ENCODE measurements at places on chromosomes 3 and 15.

GRCh38 chr3:42672515-42672914 lies 12.8 kb upstream of the KLHL40 start:
- H3K36me3 ChIP-seq = no peaks in the 10 kb centered on the region
- H3K27me3 ChIP-seq = no peaks in the 10 kb centered on the region
- no peaks in the 10 kb centered on the region for H3K4me1 ChIP-seq
- H3K27ac ChIP-seq = no peak overlapping the region
- no peak overlapping the region for H3K4me3 ChIP-seq

DNA sequence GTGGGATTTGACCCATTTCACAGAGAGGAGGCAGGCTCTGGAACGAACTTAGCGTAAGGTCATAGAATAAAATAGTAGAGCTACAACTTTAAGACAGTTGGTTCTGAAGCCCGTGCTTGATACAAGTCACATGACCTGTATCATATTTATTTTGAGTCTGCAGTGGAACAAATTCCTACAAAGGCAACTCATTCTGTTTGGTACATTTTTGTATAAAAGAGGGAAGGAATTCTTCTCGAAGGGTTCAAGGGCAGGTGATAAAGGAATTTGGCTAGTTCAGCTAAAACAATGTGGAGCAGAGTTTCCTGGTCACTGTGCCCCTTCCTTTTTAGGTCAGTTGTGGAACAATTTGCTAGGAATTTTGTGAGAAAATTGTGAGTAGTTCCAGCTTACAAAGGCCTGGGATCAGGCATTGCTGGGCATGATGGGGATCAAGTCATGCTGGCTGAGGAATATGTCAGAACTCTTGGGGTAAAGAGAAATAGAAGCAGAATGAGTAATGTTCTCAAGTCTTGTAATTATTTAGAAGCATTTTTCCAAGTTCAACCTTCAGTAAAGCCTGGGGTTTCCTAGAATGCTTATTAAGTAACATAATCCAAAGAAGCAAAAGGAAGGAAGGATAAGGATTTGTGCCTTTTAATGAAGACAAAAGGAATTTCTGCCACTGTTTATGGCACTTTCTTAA lies 19.1 kb downstream of the USP3 start:
- peaks cover 92% of the 10 kb centered on the region for H3K4me1 ChIP-seq
- H3K4me3 ChIP-seq = no peak overlapping the region
- H3K36me3 ChIP-seq = peaks cover 16% of the 10 kb centered on the region
- DNase-seq = no peak
- no peak overlapping the region for H3K27ac ChIP-seq

- no peaks in the 10 kb centered on the region for H3K4me1 ChIP-seq
- no peak for DNase-seq
- no peaks in the 10 kb centered on the region for H3K27me3 ChIP-seq
- H3K36me3 ChIP-seq = no peaks in the 10 kb centered on the region
- H3K27ac ChIP-seq = no peak overlapping the region
These were observed 243.5 kb upstream of the TPM1 start for GRCh38 chr15:62799037-62799436.

DNA sequence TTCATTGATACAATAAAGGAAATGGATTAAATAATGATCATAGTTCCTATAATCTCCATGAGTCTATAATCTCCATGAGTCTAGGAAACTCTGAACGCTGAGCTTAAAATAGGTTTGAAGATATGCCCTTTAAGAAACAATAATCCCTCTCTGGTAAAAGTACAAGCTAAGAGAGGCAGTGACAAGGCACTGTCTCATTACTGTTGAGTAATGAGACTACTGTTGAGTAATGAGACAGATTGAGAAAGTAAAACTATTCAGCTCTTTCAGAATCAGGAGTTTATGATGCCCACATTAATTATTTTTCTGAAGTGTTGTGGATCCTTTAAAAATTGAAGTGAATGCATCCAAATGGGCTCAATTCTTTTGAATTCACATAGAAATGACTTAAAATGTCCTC lies 235.5 kb upstream of the THRB start:
- no peaks in the 10 kb centered on the region for H3K36me3 ChIP-seq
- no peak for DNase-seq
- H3K27me3 ChIP-seq = no peaks in the 10 kb centered on the region
- H3K4me1 ChIP-seq = no peaks in the 10 kb centered on the region

DNA sequence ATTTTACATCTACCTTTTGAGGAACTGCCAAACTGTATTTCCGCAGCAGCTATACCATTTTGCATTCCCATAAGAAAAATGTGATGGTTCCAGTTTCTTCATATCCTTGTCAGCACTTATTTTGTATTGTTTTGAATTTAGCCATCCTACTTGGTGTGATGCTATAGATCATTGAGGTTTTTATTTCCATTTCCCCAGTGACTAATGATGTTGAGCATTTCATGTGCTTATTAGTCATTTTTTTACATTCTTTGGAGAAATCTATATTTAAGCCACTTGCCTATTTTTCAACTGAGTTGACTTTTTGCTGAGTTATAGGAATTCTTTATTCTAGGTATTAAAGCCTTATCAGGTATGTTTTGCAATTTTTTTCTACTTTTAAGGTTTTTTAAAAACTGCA lies 347.6 kb upstream of the RARB start:
- H3K36me3 ChIP-seq = no peaks in the 10 kb centered on the region
- no peaks in the 10 kb centered on the region for H3K27me3 ChIP-seq
- no peaks in the 10 kb centered on the region for H3K4me1 ChIP-seq
- no peak overlapping the region for H3K27ac ChIP-seq
- no peak for DNase-seq
- no peak overlapping the region for H3K4me3 ChIP-seq

DNA sequence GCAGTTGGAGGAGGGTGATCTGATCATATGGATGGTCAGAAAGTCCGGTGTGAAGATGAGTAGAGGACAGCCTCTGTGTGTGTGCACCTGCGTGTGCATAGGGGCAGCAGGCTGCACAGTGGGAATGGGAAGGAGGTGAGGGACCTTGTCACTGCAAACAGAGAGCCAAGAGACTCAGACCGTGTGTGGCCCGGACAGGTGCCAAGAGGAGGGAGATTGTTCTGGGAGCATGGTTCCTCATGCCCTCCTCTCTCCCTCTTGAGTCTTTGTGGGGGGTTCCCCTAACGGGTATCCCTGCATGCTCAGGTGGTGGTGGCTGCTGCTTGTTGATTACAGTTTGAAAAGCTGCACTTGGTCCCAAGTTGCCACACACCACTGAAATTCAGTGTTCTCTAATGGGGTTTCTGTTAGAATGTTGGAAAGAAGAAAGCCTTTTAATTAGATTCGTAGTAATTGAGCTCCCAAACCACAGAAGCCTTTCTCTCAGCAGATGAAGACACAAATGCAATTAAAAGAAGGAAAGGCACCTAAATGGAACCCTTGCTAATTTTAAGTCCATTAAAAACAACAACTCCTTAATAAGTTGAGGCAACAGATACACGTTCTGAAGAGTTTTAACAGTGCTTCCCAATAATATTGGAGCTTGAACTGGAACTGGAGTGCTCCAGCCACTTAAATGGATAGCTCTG lies 68.9 kb downstream of the CHRNA7 start:
- H3K4me1 ChIP-seq = no peaks in the 10 kb centered on the region
- no peaks in the 10 kb centered on the region for H3K36me3 ChIP-seq
- no peak overlapping the region for H3K4me3 ChIP-seq
- H3K27me3 ChIP-seq = peaks cover 48% of the 10 kb centered on the region
- DNase-seq = no peak
- H3K27ac ChIP-seq = no peak overlapping the region

DNA sequence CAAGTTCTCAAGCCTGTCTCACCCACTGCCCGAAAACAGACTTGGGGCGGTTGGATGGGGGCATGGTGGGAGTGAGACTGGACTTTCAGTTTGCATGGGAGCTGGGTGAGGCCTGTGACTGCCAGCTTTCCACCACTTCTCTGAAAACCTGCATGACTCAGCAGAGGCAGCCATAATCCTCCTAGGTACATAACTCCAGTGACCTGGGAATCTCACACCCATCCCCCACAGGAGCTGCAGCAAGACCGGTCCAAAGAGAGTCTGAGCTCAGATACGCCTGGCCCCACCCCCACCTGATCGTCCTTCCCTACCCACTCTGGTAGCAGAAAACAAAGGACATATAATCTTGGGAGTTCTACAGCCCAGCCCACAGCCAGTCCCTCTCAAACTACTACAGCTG lies 107.2 kb downstream of the NSMCE3 start:
- no peak overlapping the region for H3K27ac ChIP-seq
- H3K4me1 ChIP-seq = peaks cover 6% of the 10 kb centered on the region
- H3K27me3 ChIP-seq = peaks cover 85% of the 10 kb centered on the region
- H3K4me3 ChIP-seq = no peak overlapping the region
- no peak for DNase-seq

DNA sequence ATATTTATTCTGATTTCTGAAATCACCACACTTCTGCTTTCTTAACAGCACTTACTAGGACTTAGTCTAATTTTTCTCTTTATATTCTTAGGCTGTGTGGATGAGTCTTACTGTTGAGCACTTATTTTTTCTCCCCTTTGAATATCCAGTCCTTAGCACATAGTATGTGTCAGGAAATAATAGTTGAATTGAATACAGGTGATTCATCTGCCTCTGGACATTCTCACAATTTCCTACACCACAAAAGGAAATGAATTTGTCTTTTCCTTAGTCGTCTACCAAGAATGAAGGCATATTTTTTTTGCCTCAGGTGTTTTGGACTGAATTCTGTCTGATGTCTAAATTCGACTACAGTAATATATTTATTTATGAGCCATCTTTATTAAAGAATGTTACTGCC lies 204.2 kb downstream of the GHSR start:
- no peak for DNase-seq
- no peaks in the 10 kb centered on the region for H3K27me3 ChIP-seq
- H3K36me3 ChIP-seq = peaks cover 49% of the 10 kb centered on the region
- peaks cover 29% of the 10 kb centered on the region for H3K4me1 ChIP-seq

DNA sequence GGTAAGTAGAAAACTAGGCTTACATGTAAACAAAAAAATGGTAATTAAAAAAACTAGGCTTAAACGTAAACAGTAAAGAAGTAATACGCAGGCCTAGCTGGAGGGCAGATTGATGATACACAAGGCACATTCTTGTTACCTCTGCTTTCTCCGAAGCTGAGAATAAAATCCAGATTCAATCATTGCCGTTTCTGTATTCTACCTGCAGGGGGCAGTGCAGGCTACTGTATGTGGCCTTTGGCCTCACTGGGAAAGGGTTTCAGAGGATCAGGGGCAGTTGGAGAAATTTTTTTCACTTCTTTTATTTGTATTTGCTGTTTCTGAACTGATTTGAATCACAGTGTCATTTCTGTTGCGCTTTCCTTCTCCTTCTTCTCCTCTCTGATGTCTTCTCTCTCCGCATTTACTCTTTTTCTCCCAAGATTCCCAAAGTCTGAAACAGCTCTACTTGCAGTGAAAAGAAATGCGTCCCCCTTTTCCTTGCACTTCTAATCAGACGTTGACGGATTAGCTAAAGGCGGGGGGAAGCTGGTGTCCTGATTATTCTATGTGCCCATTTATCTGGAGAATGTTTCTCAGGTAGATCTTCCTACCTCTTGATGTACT lies 67.1 kb upstream of the MCTP2 start:
- H3K4me3 ChIP-seq = no peak overlapping the region
- peaks cover 18% of the 10 kb centered on the region for H3K27me3 ChIP-seq
- H3K27ac ChIP-seq = no peak overlapping the region
- H3K4me1 ChIP-seq = no peaks in the 10 kb centered on the region
- peak; percentile 61 for DNase-seq

GRCh38 chr15:32977506-32977905 lies 217.0 kb downstream of the FMN1 start:
- H3K36me3 ChIP-seq = no peaks in the 10 kb centered on the region
- no peak for DNase-seq
- no peak overlapping the region for H3K27ac ChIP-seq
- H3K4me3 ChIP-seq = no peak overlapping the region

DNA sequence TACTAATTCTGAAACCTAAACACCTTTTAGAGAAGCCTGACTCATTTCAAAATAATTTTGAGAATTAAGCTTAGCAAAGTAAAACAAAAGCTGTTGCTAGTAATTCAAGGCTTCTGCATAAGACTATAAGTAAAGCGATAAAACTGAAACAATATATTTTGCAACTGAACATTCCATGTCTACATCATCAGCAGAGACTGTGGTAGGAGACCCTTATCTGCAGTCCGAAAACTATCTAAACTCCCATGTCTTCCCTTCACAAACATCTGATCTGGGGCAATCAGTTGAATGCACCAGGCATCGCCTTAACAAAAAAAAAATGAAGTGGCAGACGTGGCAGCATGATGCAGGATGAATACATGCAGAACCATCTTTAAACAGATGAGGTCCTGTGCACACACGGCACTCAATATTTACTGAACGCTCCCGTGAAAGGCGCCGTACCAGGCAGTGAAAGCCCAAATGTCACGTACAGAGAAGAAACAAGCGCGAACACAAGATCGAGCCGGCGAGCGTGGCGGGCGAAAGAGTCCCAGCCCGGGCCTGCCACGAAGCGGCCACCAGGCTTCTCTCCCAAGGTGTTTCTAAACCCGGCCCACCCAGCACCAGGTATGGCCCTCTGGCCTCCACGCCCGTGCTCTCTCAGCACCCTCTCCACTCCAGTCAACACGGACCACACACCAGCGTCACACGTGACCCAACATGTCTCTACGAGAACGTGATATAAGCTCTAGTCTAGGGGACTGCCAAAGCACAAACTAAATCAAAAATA lies 63.0 kb downstream of the CHSY1 start:
- peak overlapping the region; percentile 61 for H3K4me3 ChIP-seq
- H3K27ac ChIP-seq = peak overlapping the region; percentile 96

GRCh38 chr3:177196456-177197040 lies 734 bp downstream of the TBL1XR1 start:
- H3K36me3 ChIP-seq = peaks cover 46% of the 10 kb centered on the region
- peak; percentile 78 for DNase-seq
- H3K4me1 ChIP-seq = peaks cover 66% of the 10 kb centered on the region
- peak overlapping the region; percentile 97 for H3K4me3 ChIP-seq
- H3K27ac ChIP-seq = peak overlapping the region; percentile 96

DNA sequence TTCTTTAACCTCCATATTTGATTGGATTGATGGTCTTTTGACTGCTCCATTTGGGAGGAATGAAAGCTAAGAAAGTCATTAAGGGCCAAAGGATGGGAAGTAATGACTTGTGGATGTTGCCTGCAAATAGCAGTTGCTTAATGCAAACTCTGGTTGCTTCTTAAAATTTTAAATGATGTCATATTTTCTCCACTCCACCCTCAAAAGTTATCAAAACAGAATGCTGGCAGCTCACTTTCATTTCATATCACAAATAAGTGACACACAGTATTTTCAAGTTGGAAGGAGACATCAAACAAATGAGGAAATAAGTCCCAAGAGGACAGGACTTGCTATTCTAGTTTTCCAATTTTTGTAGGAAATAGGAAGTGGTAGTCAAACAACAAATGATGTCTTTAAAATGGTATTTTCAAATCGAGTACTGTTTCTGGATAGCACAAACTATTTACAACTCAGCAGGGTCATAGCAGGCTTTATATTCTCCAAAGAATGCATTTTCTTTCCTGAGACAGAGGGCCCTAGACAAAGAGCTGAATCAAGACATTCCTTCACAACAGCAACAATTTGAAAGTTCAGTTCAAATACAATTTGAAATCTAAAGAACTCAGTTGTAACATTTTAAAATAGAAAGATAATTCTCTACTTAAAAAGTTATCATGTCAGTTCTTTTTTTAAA lies 165.1 kb upstream of the UBE2E1 start:
- H3K27me3 ChIP-seq = no peaks in the 10 kb centered on the region
- no peaks in the 10 kb centered on the region for H3K36me3 ChIP-seq
- H3K4me3 ChIP-seq = no peak overlapping the region
